Uterus (tissue), 4 donors: ENCODE measurements at places on chromosomes 7 and 10. TPM values are rescaled to one million over a fixed set of nuclear protein-coding genes. Genes with fewer than 3 reads are reported as not detected.

Gene MEOX2
- total RNA-seq, result 1.8 TPM

DNA sequence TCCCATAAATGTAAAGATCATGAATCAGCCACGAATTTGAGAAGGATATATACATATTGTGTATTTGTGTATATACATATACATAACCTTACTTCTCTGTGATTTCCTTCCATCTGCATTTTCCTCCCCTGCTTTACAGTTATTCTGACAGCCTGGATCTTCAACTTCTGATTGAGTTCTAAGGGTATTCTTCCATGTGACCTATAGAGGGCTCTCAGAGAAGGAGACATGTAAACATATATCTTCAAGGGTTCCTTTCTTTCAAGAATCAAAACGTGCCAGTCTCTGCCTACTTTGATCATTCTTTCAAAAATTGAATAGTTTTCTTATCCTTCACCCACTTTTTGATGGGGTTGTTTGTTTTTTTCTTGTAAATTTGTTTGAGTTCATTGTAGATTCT is 453.7 kb upstream of the POT1 start:
- no peaks in the 10 kb centered on the region for H3K4me1 ChIP-seq
- H3K27me3 ChIP-seq, result no peaks in the 10 kb centered on the region
- H3K36me3 ChIP-seq, result no peaks in the 10 kb centered on the region
- no peak for DNase-seq

DNA sequence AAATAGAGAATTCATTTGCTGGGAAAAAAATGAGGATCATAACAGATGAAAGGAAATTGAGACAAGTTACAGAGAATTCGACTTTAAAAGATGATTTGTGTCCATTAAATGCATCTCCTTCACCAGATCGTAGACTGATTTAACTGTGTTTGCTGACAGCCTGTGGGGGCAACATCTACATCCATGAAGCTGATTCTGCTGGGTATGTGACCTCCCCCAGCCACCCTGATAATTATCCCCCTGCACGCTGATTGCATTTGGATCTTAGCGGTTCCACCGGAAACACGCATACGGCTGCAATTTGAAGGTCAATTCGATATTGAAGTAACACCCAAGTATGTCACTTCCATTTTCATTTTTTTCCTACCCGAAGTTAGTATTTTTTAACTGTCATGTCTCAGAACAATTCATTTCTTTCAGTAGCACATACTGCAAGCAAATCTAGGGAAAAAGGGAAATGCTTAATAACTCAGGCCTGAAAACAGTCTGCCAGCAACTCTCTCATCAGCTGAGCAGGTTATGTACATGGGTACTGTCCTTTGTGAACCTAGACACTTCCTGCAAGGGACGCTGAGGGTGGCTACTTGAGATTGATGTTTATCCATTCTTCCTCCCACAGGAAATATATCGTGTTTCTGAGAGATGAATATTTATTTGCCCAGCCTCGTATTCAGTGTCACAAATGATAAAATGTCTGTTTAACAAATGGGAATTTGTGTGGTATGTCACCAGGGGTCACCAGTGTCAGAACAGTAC is 134.9 kb downstream of the ZNF22 start:
- H3K27me3 ChIP-seq, result no peaks in the 10 kb centered on the region
- H3K36me3 ChIP-seq, result no peaks in the 10 kb centered on the region
- H3K27ac ChIP-seq, result no peak overlapping the region
- no peak for DNase-seq
- H3K4me1 ChIP-seq, result no peaks in the 10 kb centered on the region

Gene SPDYE3
- total RNA-seq, result not detected

DNA sequence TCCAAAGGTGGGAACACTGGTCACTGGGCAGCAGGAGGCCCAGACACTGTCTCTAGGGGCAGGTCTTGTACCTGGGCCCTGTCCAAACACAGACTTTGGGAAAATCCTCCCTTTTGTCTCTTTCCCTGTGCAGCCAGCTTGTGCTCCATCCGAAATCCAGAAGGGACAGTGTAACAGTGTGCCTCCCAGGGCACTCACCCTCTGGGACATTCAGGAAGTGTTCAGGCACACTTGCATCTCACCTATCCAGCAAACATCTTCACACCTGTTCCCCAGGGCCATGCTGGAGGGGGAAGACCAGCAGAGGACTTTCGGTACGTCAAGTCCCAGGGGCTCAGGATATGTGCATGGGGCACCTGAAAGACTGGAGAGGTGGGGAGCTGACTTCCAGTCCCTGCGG is 38.9 kb downstream of the TNS3 start:
- no peak overlapping the region for H3K4me3 ChIP-seq
- no peaks in the 10 kb centered on the region for H3K27me3 ChIP-seq
- no peaks in the 10 kb centered on the region for H3K36me3 ChIP-seq
- H3K4me1 ChIP-seq, result no peaks in the 10 kb centered on the region
- no peak overlapping the region for H3K27ac ChIP-seq
